ENCODE measurements at places on chromosomes 7 and 10.

DNA sequence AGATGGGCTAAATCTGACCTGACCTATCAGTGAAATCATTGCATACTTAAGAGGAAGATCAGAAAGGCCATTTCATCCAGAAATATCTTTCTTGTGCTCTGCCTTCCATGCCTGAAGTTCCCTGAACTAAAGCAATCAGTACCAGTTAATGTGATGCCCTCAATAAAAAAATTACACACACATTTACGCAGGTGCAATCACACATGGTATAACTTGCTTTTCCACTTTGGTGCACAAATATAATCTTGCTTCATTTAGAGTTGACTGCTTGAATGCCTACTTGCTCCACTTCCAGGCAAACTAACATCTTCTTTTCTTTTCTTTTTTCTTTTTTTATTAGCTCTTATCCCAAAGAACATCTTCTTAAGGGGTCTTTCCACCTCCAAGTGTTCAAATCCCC lies 58.3 kb upstream of the KIF5B start:
- no peak for DNase-seq

DNA sequence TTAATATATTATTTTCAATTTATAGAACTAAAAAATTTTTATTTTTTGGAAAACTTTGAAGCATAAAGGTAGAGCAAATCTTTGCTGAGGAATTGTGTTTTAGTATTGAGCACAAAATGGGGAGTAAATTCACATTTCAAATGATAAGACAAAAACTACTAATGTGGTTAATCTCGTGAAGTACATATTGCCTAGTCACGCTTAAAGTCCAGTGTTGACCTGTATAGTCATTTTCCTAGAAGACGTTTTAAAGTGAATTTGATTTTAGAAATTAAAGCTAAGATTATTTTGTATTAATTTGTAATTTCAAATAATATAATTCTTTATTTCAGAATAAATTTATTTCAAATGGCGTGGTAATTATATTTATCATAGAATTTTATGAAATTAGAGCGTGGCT lies 57.2 kb upstream of the MSRB2 start:
- DNase-seq, result no peak

DNA sequence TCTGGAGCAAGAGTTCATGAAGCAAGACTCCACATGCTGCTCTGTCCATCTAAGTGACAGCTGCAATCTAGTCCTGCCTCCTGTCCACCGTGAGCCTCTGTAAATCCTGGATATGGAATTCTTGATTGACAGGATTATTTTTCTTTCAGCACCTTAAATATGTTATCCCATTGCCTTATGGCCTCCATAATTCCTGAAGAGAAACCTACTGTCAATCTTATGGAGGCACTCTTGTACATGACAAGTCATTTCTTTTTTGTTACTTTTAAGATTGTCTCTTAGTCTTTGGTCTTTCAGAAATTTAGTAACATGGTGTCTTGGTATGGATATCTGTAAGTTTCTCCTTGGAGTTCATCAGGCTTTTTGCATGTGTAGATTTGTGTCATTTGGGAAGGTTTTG lies 82.8 kb downstream of the NPSR1 start:
- DNase-seq, result no peak

- no peak for DNase-seq
Observed at GRCh38 chr7:47418601-47419309, 163.2 kb downstream of the TNS3 start.

DNA sequence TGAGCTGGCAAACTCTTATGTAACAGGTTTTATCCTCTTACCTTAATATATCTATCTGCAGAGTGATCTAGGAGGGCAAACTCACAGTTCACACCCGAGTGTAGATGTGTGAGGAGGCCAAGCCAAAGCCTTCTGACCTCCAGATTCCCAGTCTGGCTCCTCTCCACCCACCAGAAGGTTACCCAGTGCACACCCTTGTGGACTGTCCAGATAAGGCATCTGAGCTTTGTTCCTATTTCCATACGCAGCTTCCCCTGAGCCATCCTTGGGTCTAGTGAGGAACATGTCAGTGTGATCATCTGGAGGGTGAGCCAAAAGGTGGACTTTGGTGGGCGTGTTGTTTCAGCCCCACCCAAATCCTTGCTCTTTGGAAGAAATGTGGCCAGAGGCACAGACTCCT lies 203.0 kb upstream of the MEOX2 start:
- peak; percentile 47 for DNase-seq

- DNase-seq, result no peak
Observed at GRCh38 chr10:44937196-44938005, 22.2 kb upstream of the RASSF4 start.

DNA sequence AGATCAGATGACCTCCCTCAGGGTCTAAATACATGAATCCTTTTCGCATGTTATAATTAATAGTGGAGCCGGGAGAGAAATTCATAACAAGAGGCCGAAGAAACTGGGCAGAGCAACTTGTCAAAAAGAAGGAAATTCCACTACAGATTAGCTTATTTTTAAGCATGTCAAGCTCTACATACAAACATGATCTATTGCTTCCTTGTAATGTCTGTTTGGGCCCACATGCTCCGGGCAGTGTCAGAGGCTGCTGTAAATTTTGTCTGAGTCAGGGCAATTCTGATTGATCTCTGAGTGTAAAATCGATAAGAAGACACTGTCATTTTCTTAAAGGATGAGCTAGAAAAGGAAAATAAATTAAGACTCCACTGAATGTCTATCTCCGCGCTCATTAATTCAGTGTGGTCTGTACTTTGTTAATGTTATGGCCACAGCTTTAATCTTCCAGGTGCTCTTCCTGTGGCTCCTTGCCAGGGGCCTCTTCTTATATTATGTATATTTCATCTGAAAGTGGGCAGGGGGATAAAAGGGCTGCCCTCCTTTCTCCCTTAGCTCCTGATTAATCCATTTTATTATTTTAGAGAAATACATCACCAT lies 194.1 kb upstream of the SP8 start:
- no peak for DNase-seq

DNA sequence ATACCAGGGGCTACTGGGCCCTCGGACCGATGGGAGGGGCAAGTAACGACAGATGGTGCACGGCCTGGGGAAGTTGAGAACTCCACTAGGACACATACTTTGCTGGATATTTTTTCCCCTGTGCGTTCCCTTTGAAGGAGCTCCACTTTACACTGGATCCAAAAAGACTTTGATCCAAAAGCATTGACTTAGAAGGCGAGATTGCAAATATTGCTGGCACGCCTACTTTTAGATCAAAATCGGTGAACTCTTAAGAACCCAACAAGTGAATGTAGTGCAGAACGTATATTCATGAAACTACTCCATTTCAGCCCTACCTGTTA lies 436 bp upstream of the SLC25A13 start:
- DNase-seq, result no peak

DNA sequence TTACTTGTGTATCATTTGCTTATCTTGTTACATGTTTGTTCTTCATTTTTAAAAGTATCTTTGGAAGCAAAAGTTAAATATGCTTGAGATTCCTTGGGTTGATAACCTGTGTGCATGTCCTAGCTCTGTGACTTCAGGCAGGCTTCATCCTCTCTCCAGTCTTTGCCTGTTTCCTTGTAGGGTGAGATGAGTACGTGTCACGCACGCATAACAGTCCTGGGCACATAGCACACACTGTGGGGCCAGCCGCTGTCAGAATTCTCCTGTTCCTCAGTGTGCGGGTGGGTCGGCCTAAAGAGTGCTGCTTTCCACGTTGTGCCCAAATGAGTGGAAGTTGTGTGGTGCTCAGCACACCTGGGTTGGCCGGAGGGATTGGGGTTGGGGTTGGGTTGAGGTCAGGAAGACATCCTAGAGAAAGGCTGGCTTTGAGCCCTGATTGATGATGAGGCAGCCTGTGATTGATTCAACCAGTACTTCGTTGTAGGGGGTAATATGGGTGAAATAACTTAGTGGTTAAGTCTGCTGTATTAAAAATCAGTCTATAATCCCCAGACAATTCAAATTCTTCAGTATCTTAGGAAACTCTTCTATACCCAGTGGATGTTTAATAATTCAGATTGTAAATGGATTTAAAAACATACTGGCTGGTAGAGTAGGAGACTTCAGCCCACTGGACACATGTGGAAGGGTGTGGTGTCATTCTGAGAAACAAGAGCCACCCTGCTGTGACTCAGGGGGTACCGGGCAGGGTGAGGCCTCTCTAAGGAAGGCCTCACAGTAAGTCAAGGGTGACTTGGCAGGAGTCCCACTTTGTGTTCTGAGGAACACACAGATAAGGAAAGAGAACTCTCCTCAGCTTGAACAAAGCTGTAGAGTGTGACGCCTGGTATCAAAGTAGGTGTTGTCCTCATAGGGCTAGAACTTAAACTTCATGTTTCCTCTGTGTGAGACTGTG lies 54.8 kb downstream of the DAGLB start:
- DNase-seq, result no peak

DNA sequence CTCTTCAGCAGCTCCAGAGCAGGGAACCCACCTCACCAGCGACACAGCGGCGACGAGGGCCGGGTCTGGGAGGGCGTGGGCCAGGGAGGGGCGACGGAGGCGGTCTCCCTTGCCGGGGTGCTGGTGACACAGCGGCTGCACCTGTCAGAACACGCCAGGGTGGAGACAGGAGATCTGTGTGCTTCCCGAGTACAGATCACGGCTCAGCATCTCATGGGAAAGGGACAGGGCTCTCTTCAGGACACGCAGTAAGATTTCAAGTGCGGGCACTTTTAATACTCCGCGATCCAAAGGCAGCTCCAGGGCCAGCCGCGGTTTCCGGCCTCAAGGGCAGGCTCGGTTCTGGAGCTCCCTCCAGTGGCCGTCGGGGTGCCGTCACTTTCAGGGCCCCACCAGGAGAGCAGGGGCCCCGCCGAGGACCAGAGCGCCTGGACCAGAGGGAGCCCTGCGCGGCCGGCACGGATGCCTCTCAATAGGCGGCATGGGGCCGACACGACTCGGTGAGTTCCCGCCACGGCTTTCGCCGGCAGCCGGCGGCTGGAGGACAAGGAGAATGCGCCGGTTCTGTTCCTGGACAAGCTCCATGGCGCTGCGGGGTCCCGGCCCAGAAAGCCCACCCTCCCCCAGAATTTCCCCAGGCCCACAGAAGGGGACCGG lies 21.4 kb downstream of the GPR146 start:
- peak; percentile 91 for DNase-seq

DNA sequence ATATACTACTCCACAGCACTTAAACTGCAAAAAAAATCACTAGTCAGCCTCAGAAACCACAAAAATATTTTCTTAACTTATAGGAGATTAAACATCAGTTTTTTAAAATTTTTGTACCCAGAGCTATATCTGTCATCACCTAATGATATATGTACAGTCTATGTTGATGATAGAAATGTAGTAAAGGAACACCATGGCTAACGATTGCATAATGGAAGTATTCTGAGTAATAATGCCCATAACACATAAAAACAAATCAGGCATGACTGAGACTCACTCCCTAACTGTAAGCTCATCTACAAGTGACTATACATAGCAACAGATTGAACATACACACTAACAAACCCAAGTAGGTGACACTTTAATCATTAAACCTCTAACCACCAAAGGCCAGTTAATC lies 51.3 kb downstream of the TSPAN12 start:
- DNase-seq, result no peak

DNA sequence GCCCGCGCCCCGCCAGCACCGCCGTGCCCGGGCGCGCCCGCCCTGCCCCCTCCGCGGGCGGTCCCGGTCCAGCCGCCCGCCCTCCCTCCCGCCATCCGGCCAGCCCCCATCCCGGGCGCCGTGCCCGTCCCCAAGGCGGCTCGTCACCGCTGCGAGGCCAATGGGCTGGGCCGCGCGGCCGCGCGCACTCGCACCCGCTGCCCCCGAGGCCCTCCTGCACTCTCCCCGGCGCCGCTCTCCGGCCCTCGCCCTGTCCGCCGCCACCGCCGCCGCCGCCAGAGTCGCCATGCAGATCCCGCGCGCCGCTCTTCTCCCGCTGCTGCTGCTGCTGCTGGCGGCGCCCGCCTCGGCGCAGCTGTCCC lies at the start of gene HTRA1:
TSS of gene HTRA1 (plus strand) at position 187 of the 362 bp plus-strand sequence. CDS start at position 287, 100 bp downstream.
- DNase-seq, result peak; percentile 78

GRCh38 chr7:128962899-128963298 lies 25.2 kb downstream of the IRF5 start:
- no peak for DNase-seq

DNA sequence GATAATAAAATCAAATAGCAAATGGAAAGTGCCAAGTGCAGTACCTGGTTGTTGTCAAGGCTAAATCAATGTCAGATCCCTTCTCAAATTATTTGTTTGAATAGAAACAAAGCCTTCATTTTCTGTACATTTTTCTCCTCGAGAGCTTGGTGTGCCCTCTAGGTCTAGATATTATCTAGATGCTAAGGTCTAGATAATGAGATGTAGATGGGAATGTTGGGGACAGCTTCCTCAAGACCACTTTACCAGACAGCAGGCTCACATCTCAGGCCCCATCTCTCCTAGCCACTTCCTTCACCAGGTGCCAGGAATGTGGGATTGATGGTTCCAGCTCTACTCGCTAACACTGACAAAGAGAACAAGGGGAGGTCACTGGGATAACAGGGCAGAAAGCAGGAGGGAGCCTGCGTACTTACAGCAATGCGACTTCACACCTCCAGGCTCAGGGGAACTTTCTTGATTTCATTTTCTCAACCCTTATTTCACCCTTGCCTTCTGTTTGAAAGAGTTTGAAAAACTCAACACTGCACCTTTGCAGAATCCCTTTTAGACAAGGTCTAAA lies 451.4 kb upstream of the VSTM2A start:
- DNase-seq, result no peak

DNA sequence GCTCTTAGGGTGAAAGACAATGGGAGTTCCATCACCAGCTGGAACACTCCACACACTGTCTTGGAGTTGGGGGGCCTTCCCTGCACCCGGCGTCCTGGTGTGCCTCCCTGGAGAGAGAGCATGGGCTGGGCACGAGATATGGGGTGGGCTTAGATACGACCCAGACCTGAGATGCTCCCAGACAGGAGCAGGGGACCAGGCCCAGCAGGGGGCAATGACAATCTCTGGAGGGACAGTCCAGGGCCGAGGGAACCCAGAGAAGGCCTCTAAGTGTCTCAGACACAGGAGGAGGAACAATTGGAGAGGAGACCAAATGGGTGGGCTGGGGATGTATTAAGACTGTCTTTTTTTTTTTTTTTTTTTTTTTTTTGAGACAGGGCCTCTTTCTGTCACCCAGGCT lies 40.0 kb downstream of the MYL10 start:
- no peak for DNase-seq

- DNase-seq, result no peak
Observed at GRCh38 chr7:975702-976473, 539 bp upstream of the COX19 start.

DNA sequence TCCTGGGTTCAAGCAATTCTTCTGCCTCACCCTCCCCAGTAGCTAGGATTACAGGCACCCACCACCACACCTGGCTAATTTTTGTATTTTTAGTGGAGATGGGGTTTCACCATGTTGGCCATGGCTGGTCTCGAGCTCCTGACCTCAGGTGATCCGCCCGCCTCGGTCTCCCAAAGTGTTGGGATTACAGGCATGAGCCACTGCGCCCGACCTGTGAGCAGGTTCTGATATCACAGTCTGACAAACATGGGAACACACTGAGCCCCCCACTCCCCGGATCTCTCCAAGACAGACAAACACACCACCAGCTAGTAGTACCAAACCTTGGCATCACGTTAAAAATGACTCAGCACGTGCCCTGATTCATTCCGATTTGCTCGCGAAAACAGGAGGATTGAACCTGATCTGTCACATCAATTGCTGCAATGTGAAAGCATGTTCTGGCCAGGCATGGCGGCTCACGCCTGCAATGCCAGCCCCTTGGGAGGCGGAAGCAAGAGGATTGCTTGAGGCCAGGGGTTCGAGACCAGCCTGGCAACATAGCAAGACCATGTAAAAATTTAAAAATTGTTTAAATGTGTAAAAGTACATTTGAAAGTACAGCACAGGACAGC lies 106.5 kb downstream of the SMURF1 start:
- DNase-seq, result no peak
